CD4-positive, alpha-beta T cell (primary cell): ENCODE measurements at places on chromosomes 4 and X. TPM values are rescaled to one million over a fixed set of nuclear protein-coding genes. Genes with fewer than 3 reads are reported as not detected.

The AMTN gene
- total RNA-seq = not detected

The EMCN gene
- total RNA-seq = not detected

The LINC00632 gene
- total RNA-seq = 10.8 TPM

The DCAF8L1 gene
- not detected for total RNA-seq

The CFI gene
- not detected for total RNA-seq

The C4orf36 gene
- not detected for total RNA-seq

The ADAD1 gene
- not detected for total RNA-seq

The CTAG1B gene
- not detected for total RNA-seq

The TMPRSS11A gene
- total RNA-seq = not detected

The TRAM1L1 gene
- total RNA-seq = not detected

GRCh38 chrX:139200793-139201192 is 329.7 kb upstream of the F9 start:
- peaks cover 3% of the 10 kb centered on the region for H3K4me1 ChIP-seq
- no peak for DNase-seq
- H3K27me3 ChIP-seq = peaks cover 37% of the 10 kb centered on the region
- H3K36me3 ChIP-seq = no peaks in the 10 kb centered on the region
- H3K27ac ChIP-seq = no peak overlapping the region

DNA sequence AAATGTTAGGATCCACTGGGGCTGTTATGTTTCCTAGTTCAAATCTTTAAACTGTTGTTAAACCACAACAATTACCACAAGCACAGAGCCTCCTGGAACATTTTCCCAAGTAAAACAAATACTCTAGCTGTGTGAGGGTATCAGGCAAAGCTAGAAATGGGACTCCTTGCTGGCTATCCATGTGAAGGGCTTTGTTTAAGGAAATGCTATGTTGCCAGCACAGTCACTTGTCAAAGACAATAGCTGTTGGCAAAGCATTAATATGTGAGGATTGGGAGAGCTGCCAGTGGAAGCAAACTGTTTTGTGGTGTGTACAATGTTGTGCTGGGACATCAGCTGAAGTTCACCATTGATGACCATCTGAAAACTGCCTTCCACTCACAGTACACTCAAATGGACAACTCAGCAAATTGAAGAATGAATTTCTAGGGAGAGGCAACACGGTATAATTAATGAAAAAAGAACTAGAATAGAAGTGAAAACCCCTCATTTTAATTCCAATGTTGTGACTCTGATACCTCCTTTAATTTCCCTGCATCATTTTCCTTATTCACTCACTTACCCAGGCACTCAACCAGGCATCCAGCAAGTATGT is 100.8 kb downstream of the ANXA3 start:
- H3K27me3 ChIP-seq = no peaks in the 10 kb centered on the region
- DNase-seq = no peak
- peaks cover 5% of the 10 kb centered on the region for H3K4me1 ChIP-seq
- no peaks in the 10 kb centered on the region for H3K36me3 ChIP-seq

DNA sequence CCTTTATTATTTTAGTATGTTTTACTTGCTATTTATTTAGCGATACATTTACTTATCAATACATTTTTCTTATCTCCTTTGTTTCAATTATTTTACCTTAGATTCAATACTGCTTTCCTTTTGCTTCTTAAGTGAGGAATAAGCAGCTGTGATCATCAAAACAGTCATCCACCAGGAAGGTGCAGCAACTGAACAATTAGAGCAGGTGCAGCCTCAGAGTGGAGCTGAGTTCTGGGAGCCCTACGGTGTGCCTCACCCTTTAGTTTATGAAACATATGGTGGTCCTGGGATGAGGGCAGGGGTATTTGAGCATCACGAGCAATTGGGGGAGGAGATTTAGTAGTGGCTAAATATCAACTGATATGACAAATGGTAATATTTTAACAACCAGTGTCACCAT is 111.0 kb downstream of the FRYL start:
- no peaks in the 10 kb centered on the region for H3K27me3 ChIP-seq
- peaks cover 14% of the 10 kb centered on the region for H3K4me1 ChIP-seq
- H3K4me3 ChIP-seq = no peak overlapping the region
- DNase-seq = no peak

GRCh38 chr4:80918004-80918403 is 112.5 kb upstream of the BMP3 start:
- DNase-seq = no peak
- no peak overlapping the region for H3K4me3 ChIP-seq
- no peak overlapping the region for H3K27ac ChIP-seq
- no peaks in the 10 kb centered on the region for H3K4me1 ChIP-seq
- H3K36me3 ChIP-seq = no peaks in the 10 kb centered on the region

DNA sequence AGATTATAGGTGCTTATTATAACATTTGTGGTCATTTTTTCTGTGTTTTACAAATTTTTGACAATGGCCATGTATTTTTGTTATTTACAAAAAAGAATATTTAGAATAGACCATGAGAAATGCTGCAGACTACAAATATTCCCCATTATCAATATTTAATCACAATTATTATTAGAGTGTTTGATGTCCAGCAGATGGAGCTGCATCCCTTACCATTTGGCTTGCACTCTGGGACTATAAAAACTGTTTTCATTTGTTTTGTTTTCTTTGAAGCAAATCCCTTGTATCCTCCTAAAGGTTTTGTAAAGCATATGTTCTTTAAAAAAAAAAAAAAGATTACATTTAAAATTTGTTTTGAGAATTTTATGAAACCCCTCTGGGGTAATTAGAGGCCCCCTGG is 85.6 kb upstream of the CXorf66 start:
- H3K27me3 ChIP-seq = no peaks in the 10 kb centered on the region
- H3K36me3 ChIP-seq = no peaks in the 10 kb centered on the region
- no peak overlapping the region for H3K4me3 ChIP-seq

DNA sequence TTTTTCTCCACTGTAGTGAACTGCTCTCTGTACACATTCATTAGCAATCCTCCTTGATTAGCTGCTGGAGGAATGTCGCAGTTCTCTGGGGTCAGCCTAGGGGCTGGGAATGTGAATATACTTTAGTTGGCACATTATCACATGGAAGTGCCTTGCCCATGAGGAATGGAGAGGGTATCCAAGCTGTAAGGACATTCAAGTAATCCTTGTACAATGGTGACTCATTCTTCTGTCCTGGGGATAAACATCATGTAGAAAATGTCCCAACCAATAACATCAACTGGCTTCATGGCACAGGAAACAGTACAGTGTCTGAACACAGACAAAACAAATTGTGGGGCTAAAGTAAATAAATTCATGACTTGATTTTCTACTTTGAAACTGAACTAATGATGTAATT is 147.1 kb downstream of the GLRA2 start:
- no peaks in the 10 kb centered on the region for H3K27me3 ChIP-seq
- H3K36me3 ChIP-seq = no peaks in the 10 kb centered on the region
- no peak for DNase-seq
- no peak overlapping the region for H3K4me3 ChIP-seq
- H3K27ac ChIP-seq = no peak overlapping the region

GRCh38 chrX:121301356-121301755 is 253.9 kb downstream of the GLUD2 start:
- no peaks in the 10 kb centered on the region for H3K4me1 ChIP-seq
- no peaks in the 10 kb centered on the region for H3K36me3 ChIP-seq
- H3K27ac ChIP-seq = no peak overlapping the region
- DNase-seq = no peak
- H3K27me3 ChIP-seq = no peaks in the 10 kb centered on the region

DNA sequence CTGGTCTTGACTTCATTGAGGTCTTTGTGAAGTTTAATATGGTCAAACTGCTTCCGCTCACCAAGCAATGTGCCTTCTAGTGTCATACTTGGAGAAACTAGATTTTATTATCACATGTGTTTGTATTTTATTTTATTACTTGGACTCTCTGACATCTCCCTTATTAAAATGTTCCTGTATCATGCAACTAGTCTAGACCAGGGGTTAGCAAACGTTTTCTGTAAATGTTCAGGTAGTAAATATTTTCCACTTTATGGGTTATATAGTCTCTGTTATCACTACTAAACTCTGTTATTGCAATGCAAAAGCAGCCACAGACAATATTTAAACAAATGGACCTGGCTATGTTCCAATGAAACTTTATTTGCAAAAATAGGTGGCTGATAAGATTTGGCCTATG is 443.8 kb downstream of the MID1IP1 start:
- no peak overlapping the region for H3K27ac ChIP-seq
- H3K27me3 ChIP-seq = no peaks in the 10 kb centered on the region
- H3K4me1 ChIP-seq = no peaks in the 10 kb centered on the region
- no peaks in the 10 kb centered on the region for H3K36me3 ChIP-seq
- no peak overlapping the region for H3K4me3 ChIP-seq
- DNase-seq = no peak

DNA sequence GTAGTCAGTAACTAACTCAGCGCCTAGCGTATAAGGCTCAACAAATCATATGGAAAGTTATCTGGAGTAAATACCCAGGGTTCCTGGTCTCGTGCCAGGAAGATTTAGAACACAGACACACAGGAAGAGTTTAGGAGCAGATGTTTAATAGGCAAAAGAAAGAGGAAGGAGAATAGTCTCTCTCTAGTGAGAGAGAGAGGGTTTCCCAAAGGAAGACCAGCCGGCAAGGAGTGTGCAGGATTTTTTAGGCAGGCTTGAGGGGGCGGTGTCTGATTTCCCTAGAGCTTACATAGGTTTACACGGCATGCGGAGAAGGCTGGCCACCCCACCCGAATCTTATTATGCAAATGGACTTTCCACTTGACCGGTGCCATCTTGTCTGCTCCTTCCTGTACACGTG is 284.0 kb upstream of the FRG1 start:
- no peak overlapping the region for H3K4me3 ChIP-seq
- no peak for DNase-seq
- no peak overlapping the region for H3K27ac ChIP-seq

- DNase-seq = no peak
- no peak overlapping the region for H3K4me3 ChIP-seq
- no peak overlapping the region for H3K27ac ChIP-seq
- peaks cover 8% of the 10 kb centered on the region for H3K27me3 ChIP-seq
- H3K4me1 ChIP-seq = peaks cover 7% of the 10 kb centered on the region
- H3K36me3 ChIP-seq = no peaks in the 10 kb centered on the region
Observed at GRCh38 chr4:169795585-169795984, 37.8 kb upstream of the HPF1 start.

DNA sequence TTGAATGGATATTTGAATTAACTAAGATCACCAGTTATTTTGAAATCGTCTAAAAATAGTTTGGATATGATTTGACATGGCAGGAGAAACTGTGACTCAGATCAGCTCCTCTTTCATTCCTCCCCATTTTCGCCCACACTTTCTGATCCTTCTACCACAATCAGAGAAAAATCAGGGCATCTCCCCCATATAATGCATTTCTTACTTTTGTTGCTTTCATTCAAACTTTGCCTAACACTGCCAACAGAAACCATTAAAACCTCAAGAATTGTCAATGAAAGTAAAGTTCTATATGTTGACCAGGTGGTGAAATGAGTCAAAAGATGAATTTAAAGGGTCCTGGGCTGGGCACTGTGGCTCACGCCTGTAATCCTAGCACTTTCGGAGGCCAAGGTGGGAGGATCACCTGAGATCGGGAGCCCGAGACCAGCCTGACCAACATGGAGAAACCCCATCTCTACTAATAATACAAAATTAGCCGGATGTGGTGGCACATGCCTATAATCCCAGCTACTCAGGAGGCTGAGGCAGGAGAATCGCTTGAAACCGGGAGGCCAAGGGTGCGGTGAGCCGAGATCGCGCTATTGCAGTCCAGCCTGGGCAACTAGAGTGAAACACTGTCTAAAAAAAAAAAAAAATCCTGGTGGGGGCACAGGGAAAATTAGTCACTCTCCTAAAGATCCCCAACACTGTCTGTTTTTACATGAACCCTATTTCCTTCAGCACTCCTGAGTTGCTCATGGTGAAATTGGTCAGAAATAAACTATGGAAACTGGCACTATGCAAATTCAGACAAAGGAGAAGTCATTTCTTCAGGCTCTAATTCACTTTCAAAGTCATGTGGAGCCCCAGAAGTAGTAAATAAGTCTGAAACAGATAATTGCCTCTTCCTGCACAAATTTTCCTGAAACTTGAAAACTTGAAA is 122.8 kb upstream of the NOCT start:
- H3K27ac ChIP-seq = no peak overlapping the region
- no peak for DNase-seq
- H3K4me3 ChIP-seq = no peak overlapping the region
- H3K27me3 ChIP-seq = no peaks in the 10 kb centered on the region

GRCh38 chr4:102392033-102392744 is 46.9 kb upstream of the SLC39A8 start:
- DNase-seq = no peak
- H3K27me3 ChIP-seq = peaks cover 3% of the 10 kb centered on the region
- no peak overlapping the region for H3K4me3 ChIP-seq

GRCh38 chr4:170386971-170387370 is 297.2 kb upstream of the AADAT start:
- DNase-seq = no peak
- H3K27ac ChIP-seq = no peak overlapping the region
- H3K27me3 ChIP-seq = no peaks in the 10 kb centered on the region

DNA sequence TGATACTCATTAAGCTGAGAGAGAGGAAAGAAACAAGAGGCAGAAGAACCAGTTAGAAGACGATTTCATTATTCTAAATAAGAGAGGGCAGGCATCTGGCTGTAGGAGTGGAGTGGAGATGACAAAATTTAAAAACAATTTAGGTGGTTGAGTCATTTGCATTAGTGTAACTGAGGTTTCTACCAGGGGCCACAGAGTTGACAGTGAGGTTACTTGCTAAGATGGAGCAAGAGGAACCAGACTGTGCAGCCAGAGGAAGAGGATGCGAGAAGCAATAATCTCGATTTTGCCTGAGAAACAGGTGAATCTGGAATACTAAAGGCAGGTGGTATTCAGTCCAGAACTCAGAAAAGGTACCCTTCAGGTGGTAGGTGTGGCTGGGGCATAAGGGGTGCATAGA is 491.9 kb downstream of the MID1IP1 start:
- no peak for DNase-seq
- no peaks in the 10 kb centered on the region for H3K27me3 ChIP-seq
- H3K36me3 ChIP-seq = no peaks in the 10 kb centered on the region
- H3K4me3 ChIP-seq = no peak overlapping the region
- H3K27ac ChIP-seq = no peak overlapping the region

- DNase-seq = no peak
- no peaks in the 10 kb centered on the region for H3K27me3 ChIP-seq
- no peaks in the 10 kb centered on the region for H3K36me3 ChIP-seq
Observed at GRCh38 chr4:19317377-19317776, 934.3 kb upstream of the SLIT2 start.

DNA sequence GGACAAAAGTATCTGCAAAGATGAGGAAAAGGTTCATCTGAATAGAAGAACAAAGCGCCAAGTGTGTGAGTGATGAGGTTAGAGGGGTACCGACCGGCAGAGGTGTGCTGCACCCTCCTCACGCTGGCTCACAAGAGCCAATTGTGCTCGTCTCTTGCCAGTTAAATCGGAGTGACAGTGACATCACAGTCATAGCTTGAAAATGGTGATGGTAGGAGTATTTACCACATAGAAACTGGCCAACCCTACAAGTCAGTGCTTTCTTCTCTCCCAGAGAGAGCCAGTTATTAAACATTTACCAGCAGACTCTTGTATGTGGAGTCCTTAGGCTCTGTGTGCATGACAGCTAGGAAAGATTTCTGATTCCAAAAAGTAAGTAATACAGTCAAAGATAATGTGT is 32.4 kb downstream of the CLDN22 start:
- H3K27ac ChIP-seq = no peak overlapping the region
- no peak overlapping the region for H3K4me3 ChIP-seq
- H3K27me3 ChIP-seq = no peaks in the 10 kb centered on the region
- no peaks in the 10 kb centered on the region for H3K4me1 ChIP-seq
- no peaks in the 10 kb centered on the region for H3K36me3 ChIP-seq
- DNase-seq = no peak

GRCh38 chr4:156132196-156132595 is 178.5 kb upstream of the CTSO start:
- H3K27me3 ChIP-seq = no peaks in the 10 kb centered on the region
- no peak overlapping the region for H3K4me3 ChIP-seq
- DNase-seq = no peak
